Stimulated activated CD4-positive, alpha-beta T cell treated with anti-CD3 and anti-CD28 coated beads, Interleukin-1b, Interleukin-23, amount 100 ng/mL, for 24 hours (primary cell): ENCODE measurements at places on chromosomes 2 and 18.

- peak; percentile 57 for DNase-seq
These were observed at the start of gene MAL for GRCh38 chr2:95025406-95026319. MAL (plus strand) TSS chr2:95025708; CDS start chr2:95025793, 85 bp downstream.

DNA sequence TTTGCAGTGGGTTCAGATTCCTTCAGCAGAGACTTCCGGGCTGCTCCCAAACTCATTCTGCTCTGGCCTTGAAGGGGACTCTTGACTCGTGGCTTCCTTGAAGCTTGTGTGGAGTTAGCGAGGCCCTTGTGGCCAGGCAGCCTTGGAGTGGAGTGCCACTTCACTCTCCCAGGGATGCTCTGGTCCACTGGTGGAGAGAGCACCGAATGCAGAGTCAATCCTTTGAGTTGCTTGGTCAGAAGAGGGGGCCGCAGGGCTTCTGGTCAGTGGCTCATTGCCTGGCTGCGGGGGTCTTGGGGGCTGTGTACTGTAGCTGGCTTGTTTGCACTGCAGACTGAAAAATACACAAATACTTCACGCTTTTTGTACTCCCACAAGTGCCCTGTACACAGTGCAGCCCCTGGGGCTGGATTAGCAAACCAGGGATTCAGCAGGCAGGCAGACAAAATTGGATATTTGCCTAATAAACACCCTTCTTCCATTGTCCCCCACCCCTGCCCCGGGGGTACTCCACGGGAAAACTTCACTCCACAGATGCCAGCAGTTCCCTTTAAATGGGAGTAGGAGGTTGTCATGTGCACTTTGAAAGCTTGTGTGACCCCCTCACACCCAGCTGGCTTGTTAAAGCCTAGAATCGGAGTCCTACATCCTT is 3.2 kb downstream of the GLI2 start:
- DNase-seq: no peak

DNA sequence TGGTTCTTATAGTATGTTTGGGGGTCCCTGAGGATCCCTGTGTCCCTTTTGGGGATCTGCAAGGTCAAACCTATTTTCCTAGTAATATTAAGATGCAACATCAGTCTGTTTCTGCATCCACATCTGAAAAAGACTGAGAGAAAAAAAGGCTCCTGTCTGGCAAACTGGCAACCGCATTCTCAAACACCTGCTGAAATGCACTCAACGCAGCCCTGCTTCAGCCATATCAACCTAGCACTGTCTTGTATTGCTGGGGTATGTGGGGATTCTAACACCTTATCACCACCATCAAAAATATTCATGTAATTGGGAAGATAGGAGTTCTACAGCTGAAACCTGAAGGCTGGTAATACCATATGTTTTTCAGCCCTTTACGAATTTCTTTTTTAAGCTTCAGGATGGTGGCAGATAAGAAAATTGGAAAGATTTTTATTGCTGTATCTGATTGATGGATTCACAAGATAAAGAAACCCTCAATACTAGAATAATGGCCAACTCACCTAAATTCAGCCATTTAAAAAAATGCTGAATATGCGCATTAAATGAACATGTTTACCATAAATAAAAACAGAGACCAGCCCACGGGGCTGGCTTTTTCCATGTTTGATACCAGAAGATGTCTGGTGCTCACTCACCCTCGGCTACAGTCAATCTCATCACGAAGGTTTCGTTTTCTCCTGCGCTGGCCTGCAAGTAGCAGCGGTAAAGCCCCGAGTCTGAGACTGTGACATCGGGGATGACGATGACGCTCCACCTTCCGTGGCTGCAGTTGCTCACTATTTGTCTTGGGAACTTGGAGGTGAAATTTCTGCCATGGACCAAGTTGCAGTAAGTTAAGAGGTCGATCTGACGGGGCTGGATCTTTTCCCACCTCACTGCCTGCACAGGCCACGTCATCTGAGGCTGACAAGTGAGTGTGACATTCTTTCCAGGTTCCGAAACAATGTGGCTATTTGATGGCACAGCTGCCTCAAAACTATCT is 52.3 kb downstream of the CD226 start:
- no peak for DNase-seq

GRCh38 chr2:120520929-120521912 is 175.3 kb downstream of the INHBB start:
- DNase-seq: peak; percentile 13

DNA sequence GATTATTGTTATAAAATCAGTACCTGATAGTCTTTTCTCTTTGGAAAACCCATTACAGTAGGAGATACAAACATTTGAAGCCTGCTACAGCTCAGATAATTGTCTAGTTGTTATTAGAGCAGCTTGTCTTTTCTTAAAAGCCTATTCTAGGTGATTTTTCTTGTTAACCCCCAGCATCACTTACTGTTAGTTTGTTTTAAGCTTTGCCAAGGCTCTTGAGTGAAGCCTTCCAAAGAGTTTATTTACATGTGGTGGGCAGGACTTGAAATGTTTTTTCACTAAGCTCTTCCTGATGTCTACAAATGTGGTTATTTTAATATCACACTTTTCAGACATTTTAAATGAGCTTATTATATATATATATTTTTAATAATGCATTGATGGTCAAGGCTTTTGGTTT is 791.3 kb downstream of the PLCL1 start:
- DNase-seq: no peak

- DNase-seq: no peak
These were observed 20.0 kb downstream of the PASK start for GRCh38 chr2:241129086-241129871.

DNA sequence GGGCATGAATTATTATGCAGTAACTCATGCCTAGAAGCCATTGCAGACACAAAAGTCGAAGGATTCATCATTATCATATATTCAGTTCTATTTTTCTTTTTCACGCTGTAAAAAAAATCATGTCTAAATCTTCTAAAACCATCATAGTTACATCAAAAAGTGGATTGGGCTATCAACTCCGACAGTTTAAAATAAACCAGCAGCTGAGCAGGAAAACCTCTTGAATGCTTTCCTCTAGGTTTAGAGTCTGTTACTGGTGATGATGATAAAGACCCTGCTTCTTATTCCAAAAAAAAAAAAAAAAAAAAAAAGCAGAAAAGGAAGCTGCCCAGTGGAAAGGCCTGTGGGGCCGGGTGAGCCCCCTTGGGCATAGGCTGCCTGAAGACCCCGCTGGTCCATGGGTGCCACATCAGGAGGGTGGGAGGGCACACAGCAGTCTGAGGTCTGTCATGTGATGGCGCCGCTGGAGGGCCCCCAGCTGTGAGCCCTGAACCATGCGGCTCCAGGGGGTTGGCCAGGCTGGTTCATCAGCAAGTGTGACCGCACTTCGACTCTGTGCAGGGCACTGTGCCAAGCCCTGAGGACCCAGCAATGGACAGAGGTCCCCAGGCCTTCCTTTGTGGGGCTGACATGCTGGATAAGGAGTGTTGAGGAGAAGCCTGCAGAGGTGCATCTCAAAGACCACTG is 199.6 kb downstream of the EIPR1 start:
- DNase-seq: no peak

DNA sequence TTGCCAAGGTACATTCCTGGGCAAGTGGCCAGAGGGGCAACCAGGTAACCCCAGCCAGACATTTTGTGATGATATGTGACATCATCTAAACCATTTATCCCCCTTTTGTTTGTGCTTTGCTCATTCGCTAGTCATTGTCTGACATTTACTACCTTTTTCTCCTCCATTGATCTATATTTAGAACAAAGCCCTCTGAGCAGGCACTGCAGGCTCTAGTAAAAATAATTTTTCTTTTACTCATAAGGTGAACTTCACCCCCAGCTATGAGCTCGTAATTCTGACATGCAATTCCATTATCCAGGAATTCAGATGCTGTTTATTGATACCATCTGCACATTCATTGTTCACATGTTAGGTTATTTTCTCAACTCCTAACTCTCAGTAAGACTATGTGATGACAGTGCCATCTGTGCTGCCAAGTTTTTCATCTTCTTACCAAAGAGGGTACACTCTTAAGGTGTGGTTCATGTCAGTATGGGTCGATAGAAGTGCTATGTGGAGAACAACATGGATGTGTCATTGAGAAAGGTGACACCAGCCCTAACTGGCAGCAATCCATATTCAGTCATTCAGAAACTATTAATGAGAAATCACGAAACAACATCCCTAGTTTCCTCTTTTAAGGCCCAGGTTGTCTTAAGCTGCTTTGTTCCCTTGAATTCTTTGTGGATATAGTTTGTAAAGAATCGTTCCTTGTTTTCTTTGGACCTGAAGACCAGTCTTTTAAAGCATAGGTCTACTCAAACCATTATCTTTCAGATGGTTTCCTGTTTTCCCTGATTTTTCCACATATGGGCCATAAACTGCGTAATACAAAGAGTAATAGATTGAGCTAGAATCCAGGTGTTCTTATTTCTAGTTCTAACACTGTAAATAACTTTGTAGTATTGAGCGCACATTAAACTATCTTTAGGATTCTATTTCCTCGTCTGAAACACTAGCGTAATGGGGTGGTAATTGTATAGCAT is 978.1 kb upstream of the CDH2 start:
- no peak for DNase-seq

GRCh38 chr18:79583984-79584401 is 95.6 kb upstream of the CTDP1 start:
- DNase-seq: no peak

DNA sequence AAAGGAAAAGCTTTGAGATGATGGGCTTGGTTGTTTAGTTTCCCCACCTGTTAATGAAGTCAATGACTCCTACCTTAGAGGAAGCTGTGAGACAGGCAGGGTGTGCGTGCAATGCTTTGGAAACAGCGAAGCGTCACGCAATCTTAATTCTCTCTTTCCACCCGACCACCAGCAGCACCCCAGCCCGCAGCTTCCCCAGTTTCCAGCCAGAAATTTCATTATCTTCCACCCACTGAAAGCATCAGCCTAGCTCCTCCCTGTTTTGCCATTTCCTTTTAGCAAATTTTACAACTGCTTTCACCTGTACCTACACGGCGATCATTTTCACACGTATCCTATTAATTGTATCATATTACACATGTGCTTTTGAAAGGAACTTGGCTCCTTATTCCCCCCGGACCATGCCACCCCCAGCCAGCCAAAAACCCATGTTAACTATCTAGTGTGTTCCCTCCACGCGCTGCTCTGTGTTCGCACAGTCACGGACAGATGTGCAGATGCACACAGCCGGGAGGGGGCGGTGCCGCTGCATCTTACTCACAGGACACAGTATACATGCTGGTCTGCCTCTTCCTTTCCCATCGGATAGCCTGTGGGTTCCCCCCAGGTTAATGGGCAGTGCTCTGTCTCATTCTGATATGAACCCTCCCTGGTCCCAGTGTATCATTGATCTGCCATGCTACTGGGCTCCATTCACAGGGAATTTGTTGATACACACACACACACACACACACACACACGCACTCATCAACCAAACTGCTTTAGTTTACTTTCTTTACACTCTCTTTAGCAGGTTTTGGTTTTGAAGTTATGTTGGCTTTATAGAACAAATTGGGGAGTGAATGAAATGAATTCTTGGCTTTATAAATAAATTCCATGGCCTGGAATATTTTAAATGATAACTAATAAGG is 22.4 kb downstream of the CYP27C1 start:
- DNase-seq: peak; percentile 34

DNA sequence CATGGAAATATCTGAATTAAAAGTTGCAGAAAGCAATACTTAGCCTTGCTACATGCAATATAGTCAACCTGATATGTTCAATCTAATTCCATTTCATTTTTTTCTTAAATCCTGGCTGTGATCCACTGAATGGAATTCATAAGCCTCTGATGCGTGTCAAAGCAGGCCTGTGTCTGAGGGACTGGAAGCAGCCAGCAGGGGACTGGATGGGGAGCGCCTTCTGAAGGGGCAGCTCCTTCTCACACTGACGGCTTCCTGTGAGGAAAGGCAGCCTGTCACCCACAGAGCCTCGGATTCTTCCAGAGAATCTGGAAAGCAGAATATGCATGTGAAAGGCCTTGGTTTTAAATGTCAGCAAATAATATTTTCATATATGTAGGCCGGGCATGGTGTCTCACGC is 73.5 kb downstream of the KCNF1 start:
- no peak for DNase-seq

- peak; percentile 30 for DNase-seq
These were observed at the start of gene TMEM237 for GRCh38 chr2:201643216-201643890. TMEM237 (minus strand) TSS chr2:201643503; CDS start chr2:201643400, 103 bp downstream.

DNA sequence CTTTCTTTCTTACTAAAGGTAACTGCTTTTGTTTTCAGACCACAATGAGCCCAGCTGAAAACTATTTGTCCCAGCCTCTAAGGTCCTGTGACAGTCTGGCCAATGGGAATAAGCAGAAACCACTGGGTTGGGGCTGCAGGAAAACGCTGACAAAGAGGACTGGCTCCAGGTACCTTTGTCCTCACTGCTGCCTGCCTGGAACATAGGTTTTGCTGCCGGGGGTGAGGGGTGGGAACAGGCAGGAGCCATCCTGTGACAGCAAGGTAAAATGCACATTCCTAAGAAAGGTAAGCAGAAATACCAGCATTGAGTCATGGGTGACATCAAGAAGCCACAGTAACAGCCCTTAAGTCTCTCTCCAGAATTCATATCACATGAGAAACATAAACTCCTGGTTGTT is 21.6 kb downstream of the PTPN2 start:
- DNase-seq: no peak

DNA sequence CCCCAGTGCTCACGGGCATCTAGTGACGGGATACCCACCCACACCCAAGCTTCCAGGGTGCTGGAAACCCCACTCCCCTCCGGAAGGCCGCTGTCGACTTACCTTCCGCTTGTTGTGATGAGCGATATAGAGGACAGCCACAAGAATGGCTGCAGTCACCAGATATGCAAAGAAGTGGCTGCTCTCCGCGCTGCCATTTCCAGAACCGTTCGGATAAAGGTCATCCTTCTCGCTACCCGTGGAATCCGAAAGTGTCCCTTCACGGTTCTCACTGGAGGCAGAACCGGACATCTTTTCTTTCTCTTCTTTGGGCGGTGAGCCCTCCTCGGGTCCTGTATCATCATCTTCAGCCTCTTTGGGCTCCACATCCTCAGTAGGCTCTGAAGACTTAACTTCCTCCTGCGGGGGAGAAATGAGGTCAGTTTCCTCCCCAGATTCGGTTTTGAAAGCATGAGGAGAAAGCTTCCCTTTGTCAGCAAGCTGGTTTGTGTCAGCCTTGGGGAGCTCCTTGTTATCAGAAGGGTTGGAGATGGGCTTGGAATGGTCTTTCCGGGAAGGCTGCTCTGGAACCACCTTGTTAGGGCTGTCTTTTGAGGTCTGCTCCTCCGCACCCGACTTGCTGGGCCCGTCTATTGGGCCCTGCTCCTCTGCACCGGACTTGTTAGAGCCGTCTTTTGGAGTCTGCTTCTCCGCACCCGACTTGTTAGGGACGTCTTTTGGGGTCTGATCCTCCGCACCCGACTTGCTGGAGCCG is 1.2 kb downstream of the TGOLN2 start:
- DNase-seq: peak; percentile 10
